ENCODE measurements at places on chromosomes 7 and 10.

- no peak for DNase-seq
Measured at GRCh38 chr10:88763441-88763840, 3.6 kb downstream of the LIPN start.

- no peak for DNase-seq
Measured at GRCh38 chr7:128920913-128921582, 10.5 kb upstream of the KCP start.

- no peak for DNase-seq
Measured at GRCh38 chr7:44899443-44899842, 14.1 kb upstream of the PURB start.

- no peak for DNase-seq
Measured at GRCh38 chr10:83765731-83766130, 373.6 kb upstream of the GHITM start.

- peak; percentile 63 for DNase-seq
Measured at GRCh38 chr7:30168835-30169573, 34.2 kb downstream of the MTURN start.

GRCh38 chr10:99266383-99266782 is 30.7 kb upstream of the HPSE2 start:
- no peak for DNase-seq
